ENCODE measurements at places on chromosomes 12 and 14. TPM values are rescaled to one million over a fixed set of nuclear protein-coding genes. Genes with fewer than 3 reads are reported as not detected.

DNA sequence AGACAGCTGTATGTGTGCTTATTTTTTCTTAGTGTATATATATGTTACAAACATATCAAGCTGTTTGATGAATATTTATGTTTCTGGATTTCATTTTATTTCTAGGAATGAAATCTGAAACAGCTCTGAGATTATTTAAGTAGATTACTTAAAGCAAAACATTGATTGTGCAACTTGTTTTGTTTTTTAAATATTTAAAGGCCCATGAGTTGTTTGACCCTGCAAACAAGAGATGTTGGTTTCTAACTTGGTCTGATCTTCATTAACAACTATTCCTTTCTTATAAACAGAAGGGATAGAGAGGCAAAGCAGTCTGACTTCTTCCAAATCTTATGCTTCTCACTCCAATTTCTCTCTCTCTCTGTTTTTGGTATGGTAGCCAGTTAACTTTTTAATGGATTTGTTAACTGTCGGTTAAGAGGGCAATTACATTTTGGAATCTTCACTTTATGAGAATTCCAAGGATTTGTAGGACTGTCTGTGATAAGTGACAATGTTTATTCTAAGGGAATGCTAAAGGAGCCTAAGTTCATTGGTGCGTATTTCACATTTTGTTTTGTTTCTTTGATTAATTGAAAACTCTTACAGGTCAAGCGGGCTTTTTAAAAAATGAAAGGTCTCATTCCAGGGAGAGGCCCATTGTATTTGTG is 102.6 kb upstream of the HMGA2 start:
- no peak for DNase-seq

- no peak for DNase-seq
Observed at GRCh38 chr14:78637908-78638475, 467.8 kb downstream of the NRXN3 start.

DNA sequence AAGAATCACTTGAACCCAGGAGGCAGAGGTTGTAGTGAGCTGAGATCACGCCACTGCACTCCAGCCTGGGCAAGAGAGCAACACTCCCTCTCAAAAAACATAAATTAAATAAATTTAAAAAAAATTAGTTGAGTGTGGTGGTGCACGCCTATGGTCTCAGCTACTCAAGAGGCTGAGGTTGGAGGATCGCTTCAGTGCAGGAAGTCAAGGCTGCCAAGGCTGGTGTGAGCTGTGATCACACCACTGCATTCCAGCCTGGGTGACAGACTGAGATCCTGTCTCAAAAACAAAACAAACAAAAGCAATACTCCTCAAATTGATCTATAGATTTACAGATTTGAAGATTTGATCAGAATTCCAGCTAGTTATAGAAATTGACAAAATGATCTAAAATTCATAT is 92.7 kb upstream of the RESF1 start:
- no peak for DNase-seq

DNA sequence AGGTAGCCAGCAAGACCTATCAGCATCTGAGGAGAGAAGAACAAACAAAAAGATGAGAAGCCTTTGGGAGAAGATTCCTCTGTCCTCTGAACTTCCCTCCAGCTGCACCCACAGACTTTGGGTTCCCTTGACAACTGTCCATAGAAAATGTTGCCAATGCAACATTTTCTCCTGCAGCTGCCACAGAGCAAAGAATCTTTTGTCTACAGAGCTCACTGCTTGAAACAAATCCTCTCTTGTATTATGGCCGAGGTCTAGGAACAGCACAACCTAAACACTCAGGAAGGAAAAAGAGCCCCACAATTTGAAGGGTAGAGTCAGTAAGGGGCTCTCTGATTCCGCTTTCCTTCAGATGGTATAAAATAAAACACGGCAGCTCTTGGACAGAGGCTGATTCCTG is 14.3 kb downstream of the POMT2 start:
- no peak for DNase-seq

Gene SYCP3
- total RNA-seq = under 0.01 TPM

GRCh38 chr12:6199531-6200255 is 507 bp upstream of the CD9 start:
- no peak for DNase-seq

GRCh38 chr12:117481470-117481869 is 120.0 kb upstream of the NOS1 start:
- DNase-seq = no peak

- DNase-seq = no peak
Observed at GRCh38 chr12:131830914-131831571, 2.9 kb downstream of the MMP17 start.

- peak; percentile 19 for DNase-seq
Observed at GRCh38 chr14:64303471-64303917, 9.3 kb upstream of the ESR2 start.

Gene HOXC11
- total RNA-seq = not detected

- no peak for DNase-seq
Observed at GRCh38 chr12:67991158-67991557, 1.9 kb downstream of the IFNG-AS1 start.

Gene KLHDC1
- total RNA-seq = 1.2 TPM

Gene TBC1D30
- 19.9 TPM for total RNA-seq

Gene NOPCHAP1
- total RNA-seq = 18.1 TPM

DNA sequence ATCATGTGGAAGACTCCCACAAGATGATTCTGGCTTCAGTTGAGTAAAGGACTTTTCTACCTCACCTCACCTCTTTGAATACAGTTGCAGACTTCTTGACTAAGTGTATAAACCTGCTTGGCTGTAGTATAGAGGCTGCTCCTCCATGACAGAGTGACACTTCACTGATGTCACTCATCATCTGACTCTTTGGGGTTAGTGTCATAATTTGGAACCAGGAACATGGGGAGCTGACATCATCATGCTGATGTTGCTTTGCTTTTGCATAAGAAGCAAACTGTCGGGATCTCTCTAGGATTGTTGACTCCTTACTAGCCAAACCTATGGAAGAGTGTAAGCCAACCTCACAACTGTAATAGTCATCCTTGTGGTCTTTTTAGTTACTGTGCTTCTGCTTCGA is 75.2 kb upstream of the PDZRN4 start:
- DNase-seq = no peak

Gene SLC25A47
- 0.04 TPM for total RNA-seq

Gene FAM181A
- not detected for total RNA-seq
